ENCODE measurements at places on chromosomes 3 and 15.
A peak's percentile ranks its signal among the peaks of the same experiment; 100 is the strongest.

DNA sequence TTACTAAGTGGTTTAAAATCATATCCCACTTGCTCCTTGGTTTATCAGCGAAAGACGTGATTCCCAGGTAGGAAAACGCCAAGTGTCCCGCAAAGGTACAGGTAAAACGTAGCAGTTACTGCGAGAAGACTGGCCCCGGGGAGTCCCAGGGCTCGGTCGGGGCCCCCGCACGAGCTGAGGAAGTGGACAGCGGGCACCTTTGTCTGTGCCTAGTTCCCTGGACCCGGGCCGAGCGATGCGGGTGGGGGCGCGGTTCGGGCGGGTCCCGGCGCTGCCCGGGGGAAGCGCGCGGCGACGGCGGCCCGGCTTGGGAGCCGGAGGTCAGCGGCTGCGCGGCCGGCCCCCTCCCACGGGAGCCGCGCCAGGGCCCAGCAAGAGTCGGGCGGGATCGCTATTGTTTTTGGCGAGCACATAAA is 864 bp upstream of the NEO1 start:
- DNase-seq = no peak

GRCh38 chr3:30662836-30663235 is 56.4 kb downstream of the TGFBR2 start:
- DNase-seq = no peak

- no peak for DNase-seq
These were observed 117.8 kb upstream of the KCNH8 start for GRCh38 chr3:19030522-19030839.

DNA sequence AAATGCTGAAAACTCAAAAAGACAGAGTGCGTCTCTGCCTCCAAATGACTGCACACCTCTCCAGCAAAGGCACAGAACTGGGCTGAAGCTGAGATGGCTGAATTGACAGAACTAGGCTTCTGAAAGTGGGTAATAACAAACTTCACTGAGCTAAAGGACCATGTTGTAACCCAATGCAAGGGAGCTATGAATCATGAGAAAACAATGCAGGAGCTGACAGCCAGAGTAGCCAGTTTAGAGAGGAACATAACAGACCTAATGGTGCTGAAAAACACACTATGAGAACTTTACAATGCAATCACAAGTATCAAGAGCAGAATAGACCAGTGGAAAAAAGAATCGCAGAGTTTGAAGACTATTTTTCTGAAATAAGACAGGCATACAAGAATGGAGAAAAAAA is 10.1 kb upstream of the AVEN start:
- no peak for DNase-seq

- no peak for DNase-seq
These were observed 188.9 kb upstream of the P2RY1 start for GRCh38 chr3:152646004-152646403.

GRCh38 chr3:48716508-48716981 is 476 bp downstream of the IP6K2 start:
- DNase-seq = peak; percentile 7

GRCh38 chr3:31448882-31449243 is 83.9 kb upstream of the STT3B start:
- DNase-seq = no peak

GRCh38 chr15:100740138-100740537 is 137.7 kb downstream of the ASB7 start:
- DNase-seq = no peak

DNA sequence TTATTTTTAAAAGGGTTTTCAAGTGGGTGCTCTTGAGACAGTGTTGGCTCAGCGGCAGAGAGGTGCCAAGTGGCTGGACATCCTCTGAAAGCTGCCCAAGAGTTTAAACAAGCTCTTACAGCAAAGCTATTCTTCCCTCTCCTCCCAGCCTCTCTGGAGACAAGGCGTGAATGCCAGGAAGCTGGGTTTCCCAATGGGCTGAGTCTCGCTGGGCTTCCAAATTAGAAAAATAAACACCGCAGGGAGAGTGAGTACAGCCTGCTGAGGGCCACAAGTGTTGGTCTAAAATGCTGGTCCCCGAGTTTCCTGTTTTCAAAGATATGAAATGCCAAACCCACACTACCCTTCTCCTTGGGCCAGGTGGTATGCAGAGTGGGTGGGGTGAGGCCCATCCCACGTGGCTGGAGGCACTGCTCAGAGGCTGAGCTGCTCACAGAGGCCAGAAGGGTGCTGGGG is 36.4 kb downstream of the ZDHHC3 start:
- DNase-seq = no peak

GRCh38 chr15:30922480-30923311 is 19.0 kb downstream of the FAN1 start:
- DNase-seq = no peak

- no peak for DNase-seq
These were observed 67.7 kb downstream of the CPN2 start for GRCh38 chr3:194283221-194284006.

DNA sequence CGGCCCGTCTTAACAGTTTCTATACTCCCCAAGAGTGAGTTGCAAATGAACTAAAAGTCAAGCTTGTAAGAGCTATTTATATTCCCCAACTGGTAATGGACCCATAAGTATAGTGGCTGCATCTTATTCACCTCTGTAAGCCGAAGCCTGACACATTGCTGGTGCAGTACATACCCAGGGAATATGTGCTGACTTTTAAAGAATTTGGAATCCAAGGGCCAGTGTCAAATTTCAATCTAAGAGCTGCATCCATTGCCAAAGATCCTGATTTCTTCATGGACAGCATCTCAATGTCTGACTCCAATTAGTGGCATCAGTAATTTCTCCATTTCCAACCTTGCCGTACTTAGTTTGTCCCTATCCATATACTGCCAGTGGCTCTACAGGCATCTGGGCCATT is 42.0 kb downstream of the FRMD4B start:
- DNase-seq = no peak

DNA sequence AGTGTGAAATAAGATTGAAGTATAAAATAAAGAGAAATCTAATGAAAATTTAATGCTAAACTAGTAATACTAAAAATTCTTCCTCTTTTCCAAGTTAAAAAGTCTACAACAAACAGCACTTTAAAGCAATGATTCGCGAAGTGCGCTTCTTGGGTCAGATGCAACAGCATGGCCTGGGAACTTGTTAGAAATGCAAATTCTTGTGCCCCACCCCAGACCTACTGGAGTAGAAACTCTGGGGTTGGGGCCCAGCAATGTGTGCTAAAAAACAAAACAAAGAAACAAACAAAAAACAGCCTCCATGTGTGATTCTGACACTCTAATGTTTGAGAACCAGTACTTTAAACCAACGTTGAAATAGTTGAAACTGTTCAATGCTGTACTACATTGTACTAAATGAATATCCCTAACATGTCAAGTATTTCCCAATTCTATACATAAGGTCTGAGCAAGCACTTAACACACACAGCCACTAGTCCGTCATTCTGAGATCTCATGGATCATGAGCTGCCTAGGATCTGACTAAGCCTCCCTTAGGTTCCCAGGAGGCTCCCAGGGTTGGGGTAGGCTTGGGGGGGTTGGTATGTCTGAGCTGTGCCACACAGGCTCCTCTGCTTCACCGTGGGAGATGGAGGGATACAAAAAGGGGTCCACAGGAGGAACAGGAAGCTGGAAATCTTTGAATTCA is 6.1 kb downstream of the RASGRP1 start:
- DNase-seq = no peak

DNA sequence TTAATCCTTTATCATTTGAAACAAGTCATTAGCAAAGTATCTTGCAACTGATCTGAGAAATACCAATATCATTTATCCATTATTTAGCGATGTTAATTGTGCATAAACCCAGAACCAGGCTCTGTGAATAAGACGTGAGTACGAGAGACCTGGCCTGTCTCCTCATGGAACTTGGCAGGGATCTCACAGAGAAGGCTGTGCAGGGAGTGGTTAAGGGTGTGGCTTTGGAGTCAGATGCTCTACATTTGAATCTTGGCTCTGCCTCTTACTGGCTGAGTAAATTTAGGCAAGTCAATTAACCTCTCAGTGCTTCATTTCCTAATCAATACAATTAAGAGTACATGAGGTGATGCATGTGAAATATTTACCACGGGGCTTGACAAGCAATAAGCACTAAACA is 39.9 kb upstream of the TBL1XR1 start:
- DNase-seq = no peak

DNA sequence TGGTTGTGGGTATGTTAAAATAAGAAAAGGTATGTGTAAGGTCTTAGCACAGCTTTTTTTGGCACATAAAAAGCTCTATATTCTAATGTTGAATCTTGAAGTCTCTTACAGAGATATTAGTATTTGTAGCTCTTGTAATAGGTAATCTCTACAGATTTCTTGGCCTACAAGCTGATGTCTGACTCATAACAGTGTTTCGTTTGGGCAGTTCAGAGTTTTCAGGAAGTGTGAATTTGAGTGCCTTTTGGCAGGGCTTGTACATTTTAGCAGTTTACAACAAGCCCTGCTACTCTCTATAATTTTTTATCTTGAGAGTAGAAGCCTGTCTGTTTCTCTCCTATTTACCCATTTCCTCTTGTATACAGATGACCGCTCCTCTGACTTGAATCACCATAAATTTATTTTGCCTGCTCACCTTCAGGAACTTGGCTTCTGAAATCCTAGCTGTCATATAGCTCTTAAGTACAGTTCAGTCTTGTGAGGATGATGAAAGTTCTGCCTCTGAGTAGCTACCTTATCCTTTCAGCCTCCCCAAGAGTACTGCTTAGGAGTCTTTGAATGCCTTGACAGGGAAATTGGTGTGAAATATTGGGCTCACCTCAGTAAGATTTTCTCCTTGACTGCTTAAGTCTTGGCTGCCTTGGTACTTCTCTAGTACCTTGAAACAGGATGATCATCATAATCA is 419.9 kb upstream of the RARB start:
- DNase-seq = no peak

DNA sequence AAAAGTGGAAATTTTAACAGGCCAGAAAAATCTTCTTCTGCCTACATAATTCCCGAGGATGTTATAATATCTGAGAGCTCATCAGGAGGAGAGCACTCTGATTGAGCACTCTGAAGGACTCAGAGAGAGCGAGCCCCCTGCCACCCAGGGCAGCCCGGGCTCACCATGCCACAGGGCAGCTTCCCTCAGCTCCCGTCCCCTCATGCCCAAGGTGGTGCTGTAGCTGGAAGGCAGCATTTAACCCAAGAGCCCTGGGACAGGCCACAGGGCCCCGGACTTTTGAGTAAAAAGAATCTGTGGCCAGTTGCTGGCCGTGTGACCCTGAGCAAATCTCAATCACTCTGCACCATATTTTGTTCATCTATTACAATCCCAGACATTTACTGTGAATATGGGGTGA is 23.5 kb upstream of the RAD18 start:
- DNase-seq = no peak

DNA sequence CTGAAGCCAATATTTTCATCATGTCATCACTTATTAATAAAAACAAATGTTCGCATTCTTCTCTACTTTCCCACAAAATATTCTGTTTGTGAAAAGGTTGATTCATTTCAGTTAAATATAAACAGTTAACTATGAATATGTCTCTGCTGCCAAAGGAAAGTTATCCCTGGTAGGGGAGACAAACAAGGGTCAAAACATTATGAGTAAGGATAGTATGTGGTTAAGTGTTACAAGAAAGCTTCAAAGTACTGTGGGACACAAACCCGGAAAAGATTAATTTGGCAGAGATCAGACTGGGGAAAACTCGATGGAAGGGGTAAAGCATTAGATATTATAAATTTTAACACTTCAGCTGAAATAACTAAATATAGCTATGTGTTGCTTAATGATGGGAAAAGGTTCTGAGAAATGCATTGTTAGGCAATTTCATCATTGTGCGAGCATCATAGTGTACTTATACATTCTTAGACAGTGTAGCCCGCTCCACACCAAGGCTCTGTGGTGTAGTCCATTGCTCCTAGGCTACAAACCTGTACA is 436.5 kb upstream of the TBL1XR1 start:
- no peak for DNase-seq

- DNase-seq = no peak
These were observed 35.9 kb upstream of the GOLGA6L2 start for GRCh38 chr15:23482764-23483489.

DNA sequence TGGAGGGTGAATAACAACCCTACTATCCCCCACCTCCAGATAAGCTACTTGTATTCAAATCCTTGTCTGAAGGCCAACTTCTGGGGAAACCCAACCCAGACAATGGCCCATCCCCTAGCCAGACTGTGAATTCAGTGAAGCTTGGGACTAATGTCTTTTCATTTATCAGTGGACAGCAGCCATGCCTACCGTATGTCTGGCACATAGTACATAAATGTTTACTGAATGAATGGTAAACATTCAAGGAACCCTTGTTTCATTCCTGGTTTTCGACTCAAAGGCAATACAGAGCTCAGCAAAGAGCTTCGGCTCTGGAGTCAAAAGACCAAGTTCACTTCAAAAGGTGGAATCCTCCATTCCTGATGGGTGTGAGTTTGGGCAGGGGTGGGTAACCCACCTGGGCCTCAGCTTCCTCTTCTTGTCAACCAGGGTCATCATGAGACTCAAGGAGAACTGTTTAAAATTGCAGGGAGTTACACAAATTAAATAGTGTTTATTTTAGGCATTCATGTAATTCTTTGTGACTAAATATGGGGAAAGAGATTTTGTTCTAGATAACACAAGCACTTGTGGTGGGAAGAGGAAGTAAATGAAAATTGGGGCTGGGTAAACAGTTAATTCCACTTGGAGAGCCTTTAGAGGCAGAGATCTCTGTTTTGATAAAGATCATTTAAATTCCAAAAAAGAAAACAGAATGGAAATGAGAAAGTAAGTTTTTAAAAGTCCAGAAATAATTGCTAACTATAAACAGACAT is 303.7 kb upstream of the WNT5A start:
- DNase-seq = no peak

DNA sequence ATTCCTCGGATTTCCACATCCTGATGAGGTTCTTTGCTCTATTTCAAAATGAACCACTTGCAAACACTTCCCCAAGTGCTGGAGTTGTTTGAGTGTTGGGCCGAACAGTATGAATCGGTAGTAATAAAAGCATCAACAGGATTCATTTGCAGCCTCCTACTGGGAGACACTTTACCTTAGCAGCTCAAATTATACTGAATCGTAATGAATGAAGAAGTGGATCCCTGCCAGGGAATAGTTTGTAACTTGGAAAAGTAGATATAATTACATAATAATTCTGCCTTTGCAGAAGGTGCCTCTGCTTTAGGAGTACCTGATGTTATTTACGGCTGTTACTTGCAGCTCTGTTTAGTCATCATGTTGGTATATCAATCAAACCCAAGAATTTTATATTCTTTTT is 669.1 kb downstream of the CADM2 start:
- DNase-seq = no peak
